NCI-H2107 (cell line): ENCODE measurements at places on chromosomes 4 and X.

DNA sequence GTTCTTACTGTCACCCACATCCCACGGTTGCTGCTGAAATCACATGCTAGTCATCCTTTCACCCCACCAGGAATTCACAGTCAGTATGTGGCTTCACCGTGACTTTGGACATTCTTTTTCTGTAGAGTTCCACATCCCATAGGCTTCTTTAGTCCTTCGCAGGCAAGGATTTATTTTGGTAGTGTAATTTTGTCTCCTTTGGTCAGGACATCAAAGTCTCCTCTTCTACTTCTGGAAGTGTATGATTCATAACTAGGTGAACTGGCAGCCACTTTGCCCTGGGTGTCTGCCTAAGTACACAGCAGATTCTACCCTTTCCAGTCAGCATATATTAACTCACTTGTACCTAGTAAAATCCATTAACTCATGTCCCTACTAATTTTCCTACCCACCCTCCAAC, 38.3 kb upstream of the MMAA start:
- no peak for DNase-seq

DNA sequence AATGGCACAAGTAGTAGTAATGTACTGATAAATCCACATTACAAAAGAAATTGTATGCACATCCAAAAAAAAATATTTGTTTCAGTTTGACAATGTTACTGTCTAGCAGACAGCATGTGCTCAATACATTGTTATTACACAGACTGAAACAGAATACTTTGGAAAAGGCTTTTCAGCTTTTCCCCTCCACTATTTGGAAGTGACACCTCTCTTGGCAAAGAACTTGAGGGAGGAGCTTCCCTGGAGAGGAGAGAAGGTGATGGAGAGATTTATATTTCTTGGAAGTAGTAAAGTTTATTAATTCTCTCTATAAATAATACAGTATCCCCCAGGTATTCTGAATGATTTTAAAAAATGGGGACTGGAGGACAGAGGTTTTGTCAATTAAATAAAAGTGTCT, 131.8 kb downstream of the SCFD2 start:
- no peak for DNase-seq

DNA sequence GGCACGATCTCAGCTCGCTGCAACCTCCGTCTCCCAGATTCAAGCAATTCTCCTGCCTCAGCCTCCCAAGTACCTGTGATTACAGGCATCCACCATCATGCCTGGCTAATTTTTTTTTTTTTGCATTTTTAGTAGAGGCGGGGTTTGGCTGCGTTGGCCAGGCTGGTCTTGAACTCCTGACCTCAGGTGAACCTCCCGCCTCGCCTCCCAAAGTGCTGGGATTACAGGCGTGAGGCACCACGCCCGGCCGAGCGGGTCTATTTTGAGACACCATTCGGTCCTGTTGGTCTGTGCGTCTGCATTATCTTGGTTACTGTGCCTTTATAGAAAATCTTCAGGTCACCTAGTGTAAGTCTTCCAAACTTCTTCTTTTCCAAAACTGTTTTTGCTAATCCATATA, 21.7 kb upstream of the RGS12 start:
- no peak for DNase-seq

DNA sequence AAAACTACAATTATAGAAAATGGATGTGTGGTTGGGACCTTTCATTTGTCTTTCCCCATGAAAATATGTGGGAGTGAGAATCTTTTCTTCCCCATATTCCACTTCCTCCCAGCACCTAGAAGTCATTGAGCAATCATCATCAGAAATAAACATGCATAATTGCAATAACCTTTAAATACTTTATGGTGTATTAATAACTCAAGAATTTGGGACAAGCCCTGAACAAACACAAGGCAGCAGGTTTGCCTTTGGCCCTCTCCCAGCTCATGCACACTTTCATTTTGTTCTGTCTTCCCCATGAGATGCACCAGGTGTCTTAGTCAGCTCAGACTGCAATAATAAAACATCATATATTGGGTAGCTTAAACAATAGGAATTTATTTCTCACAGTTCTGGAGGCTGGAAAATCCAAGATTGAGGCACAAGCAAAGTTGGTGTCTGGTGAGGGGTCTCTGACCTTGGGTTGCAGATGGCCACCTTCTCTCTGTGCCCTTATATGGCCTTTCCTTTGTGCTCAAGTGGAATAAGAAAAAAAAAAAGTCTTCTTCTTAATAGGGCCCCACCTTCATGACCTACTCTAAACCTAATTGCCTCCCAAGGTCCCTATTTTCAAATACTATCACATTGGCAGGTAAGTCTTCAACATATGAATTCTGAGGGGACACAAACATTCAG, 34.7 kb upstream of the TMEM184C start:
- DNase-seq: no peak

DNA sequence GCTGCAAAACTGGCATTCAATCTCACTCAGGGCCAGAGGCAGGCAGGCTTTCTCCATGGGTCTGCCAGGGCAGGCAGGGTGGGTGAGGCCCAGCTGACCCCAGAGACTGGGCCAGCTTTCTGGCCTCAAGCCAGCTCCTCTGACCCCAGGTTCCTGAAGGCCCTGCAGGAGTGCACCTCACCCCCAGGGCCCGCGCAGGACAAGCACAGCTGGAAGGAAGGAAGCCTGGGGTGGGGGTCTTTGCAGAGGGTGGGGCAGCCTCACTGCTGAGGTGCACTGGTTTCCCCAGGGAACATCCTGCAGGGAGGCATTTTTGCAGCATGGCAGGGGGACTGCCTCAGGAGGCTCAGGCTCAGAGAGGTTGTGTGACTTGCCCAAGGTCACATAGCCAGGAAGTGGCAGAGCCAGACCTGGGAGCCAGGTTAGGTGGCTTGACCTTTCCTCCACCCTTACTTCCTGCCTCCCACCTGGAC, 31.5 kb upstream of the AFAP1 start:
- no peak for DNase-seq

GRCh38 chrX:5807181-5807580, 421.5 kb downstream of the NLGN4X start:
- DNase-seq: no peak

DNA sequence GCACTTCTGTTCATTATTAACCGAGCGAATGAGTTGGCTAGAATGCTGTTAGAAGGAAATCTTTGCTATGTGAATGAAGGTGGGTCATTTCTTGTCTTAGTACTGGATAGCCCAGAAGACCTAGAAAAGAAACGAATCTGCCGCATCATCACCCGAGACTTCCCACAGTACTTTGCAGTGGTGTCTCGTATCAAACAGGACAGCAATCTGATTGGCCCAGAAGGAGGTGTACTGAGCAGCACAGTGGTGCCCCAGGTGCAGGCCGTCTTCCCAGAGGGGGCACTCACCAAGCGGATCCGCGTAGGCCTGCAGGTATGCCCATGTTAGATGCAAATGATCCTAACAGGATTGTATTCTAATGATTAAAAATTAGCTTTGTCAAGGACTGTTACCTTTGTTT, 286.3 kb downstream of the ANK2 start:
- no peak for DNase-seq

- DNase-seq: no peak
Observed at GRCh38 chr4:108646706-108647105, 3.7 kb upstream of the OSTC start.

GRCh38 chrX:14616301-14616700, 87.0 kb downstream of the GLRA2 start:
- DNase-seq: no peak

DNA sequence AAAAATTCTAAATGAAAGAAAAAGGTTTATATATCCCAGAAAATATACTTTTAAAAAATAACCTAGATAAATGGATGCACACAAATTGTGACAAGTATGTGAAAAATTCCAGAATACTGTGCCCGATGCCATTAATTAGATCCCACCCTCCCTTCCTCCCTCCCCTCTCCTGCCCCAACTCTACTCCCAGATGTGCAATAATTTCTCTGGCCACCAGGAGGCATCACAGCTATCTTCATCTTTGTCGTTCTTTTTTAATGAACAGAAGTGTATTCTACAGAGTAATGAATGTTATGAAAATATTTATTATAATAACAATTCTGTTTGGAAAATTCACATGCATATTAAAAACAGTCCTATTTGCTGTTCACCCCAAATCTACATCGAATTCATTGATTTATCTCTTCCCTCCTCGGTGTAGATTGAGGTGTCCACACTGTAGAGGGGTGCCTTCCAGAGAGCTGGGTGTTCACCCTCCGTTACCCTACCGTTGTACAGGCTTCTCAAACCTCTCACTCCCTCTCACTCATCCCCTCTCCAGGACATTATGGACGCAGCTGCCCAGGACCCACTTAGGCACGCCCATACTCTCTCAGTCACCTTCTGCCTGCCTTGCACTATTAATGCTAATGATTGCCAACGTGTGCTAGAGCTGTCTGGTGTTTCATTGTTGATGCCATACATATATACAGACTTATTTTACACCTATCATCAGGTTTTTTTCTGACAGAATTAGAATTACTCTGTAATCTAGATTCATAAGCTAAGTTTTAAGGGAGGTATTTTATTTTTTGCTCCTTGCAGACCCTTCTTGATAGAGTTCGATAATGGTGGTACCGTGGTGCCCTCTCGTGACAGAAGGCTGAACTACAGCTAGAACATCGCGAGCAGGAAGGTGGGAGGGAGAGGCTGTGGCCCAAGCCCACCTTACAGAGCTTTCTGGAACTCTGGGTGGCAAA, 14.1 kb downstream of the RAB40AL start:
- peak; percentile 42 for DNase-seq

DNA sequence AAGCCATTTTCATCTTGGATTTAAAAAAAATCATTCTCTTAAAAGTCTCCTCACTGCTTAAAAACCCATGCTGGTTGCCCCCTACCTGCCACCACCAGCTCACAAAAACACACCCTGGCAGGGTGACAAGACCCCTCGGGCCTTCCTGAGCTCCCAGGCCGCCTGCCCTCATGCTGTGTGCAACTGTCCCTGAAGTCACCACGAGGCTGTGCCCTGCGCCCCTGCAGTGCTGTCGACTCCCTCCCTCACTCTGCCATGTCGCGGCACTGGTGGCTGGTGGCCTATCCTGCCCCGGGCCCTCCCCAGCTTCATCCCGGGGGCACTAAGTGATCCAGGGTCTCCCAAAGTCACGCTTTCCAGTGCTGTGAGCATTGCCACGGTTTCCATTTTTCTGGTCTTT, 46.3 kb upstream of the ADRA2C start:
- no peak for DNase-seq

- DNase-seq: no peak
Observed at GRCh38 chrX:118717678-118718391, 9.6 kb upstream of the IL13RA1 start.

DNA sequence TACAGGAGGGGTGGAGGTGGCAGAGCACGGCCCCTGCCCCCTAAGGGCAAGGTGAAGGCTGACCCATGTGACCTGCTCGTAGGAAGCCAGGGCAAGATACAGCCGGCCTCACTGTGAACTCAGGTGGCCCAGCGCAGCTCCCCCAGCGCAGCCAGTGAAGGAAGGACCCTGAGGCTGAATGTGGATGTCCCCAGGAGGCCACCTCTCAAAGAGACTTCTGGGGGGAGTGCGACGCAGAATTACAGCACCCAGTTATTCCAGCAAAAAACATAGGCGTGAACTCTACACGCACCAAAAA, 52.6 kb downstream of the ZFYVE28 start:
- DNase-seq: no peak

GRCh38 chrX:74613370-74614092, 893 bp downstream of the RLIM start:
- DNase-seq: no peak

- DNase-seq: no peak
Observed at GRCh38 chr4:6916069-6916586, 6.5 kb downstream of the TBC1D14 start.

GRCh38 chrX:124378643-124379042, 32.3 kb downstream of the SH2D1A start:
- no peak for DNase-seq

DNA sequence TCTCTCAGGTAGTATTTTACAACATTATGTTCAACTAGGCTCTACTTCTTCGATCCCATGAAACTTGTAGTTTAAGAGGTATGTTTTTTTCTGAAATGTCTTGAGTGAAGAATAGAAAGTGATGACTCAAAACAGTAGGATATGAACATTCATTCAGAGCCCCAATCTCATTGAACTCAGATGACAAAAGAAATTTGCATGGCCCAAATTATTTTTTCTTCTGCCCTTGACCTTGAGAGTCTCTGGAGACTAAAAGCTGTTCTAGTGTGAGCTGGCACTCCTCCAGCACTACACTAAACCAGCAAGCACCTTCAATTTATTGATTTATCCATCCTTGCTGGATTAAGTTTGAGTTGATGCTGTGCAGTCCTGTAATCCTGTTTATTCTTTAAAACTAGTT, 4.0 kb downstream of the DCLK2 start:
- no peak for DNase-seq

GRCh38 chr4:7158081-7158750, 34.1 kb upstream of the SORCS2 start:
- DNase-seq: no peak

GRCh38 chr4:54746218-54746617, 88.5 kb downstream of the KIT start:
- peak; percentile 2 for DNase-seq

DNA sequence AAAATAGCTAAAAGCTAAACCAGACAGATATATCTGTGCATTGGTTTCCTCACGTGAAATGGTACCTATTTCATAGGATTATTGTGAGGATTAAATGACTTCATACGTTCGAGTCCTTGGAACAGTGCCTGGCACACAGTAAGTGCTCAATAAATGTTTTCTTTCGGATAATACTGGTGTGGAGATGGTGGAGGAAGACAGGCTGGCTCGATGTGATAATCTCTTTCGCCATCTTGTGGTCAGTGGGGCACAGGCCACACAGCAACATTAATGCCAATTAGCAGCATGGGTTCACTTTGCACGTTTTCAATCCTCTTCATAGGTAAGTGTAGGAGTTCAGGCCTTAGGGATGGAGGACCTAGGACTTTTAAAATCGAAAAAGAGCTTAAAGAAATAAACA, 9.3 kb downstream of the PAGE4 start:
- DNase-seq: no peak

DNA sequence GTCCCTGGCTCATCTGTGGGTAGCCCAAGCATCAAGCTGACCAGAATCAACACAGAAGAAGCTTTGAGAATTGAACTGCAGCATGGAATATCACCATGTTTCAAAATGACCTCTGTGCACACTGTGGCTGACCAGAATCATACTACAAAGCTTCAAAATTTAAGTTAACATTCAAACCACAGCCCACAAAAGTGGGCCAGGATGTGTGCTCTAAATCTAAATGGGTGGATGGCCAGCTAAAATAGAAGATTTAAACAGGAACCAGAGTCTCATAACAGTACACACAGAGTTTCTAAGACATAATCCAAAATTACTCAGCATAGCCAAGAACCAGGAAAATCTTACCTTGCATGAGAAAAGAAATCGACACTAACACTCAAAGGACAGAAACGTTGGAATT, 46.1 kb downstream of the KLF3 start:
- DNase-seq: no peak
